ENCODE measurements at places on chromosomes 6 and 20.

DNA sequence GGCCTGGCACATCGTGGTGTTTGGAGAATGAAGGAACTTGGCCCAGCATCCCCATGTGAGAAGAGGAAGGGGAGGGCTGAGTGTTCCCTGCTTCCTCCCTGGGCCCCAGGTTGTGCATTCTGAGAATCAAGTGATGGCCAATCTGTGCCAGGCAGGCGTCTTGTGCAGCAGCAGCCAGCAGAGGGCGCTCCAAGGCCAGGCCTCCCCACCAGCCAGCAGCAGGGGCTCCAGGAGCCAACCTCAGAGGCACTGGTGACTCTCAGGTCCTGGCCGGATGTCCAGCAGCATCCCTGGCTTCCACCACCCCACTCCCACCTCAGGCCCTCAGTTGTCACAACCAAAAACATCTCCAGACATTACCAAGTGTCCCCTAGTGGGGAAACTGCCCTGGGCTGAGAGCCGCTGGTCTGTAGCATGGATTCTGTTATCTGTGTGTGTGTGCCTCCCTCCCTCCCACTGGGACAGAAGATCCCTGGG lies 192.0 kb downstream of the PREX1 start:
- ATAC-seq: peak; percentile 77

DNA sequence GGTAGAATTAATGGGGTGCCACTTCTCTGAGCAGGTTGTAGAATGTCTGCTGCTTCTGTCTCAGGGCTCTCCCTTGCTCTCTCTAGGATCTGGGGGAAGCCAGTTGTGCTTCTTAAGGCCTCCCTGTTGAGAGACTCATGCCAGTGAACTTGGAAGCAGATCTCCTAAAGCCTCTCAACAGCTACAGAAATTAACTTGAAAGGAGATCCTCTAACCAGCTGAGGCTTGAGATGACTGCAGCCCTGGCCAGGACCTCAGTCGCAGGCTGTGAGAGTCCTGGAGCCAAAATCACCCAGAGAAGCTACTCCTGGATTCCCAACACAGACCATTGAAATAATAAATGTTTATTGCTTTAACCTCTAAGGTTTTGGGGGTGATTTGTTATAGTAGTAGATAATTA lies 180.2 kb upstream of the MARCKS start:
- ATAC-seq: no peak

DNA sequence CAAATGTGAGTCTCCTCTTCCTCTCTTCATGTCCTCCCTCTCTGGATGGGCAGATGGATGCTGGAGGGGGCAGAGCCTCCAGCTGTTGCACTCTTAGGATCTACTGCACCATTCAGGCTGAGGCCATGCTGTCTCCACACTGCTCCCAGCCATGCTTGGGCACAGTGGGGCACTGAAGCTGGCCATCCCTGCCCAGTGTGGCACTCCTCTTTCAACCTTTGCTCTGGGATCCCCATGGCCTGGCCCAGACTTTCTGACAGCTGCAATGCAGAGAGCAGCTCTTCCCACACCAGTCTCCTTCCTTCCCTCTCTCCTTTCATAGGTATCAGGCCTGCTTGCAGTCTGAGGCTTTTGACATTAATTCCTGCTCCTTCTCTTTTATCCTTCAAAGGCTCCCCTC lies 9.3 kb downstream of the KCNK17 start:
- no peak for ATAC-seq

GRCh38 chr6:24694198-24694597 lies 24.8 kb downstream of the C6orf62 start:
- no peak for ATAC-seq

GRCh38 chr6:136880748-136881460 lies 41.2 kb upstream of the SLC35D3 start:
- no peak for ATAC-seq

- peak; percentile 78 for ATAC-seq
These were observed at the start of gene GABBR1 for GRCh38 chr6:29632789-29633533. GABBR1 (minus strand) TSS chr6:29633183; CDS start chr6:29632385, 798 bp downstream.

GRCh38 chr6:137827977-137828810 lies 38.9 kb upstream of the TNFAIP3 start:
- ATAC-seq: no peak

GRCh38 chr6:75283907-75284631 lies 523 bp downstream of the TMEM30A start:
- peak; percentile 42 for ATAC-seq

DNA sequence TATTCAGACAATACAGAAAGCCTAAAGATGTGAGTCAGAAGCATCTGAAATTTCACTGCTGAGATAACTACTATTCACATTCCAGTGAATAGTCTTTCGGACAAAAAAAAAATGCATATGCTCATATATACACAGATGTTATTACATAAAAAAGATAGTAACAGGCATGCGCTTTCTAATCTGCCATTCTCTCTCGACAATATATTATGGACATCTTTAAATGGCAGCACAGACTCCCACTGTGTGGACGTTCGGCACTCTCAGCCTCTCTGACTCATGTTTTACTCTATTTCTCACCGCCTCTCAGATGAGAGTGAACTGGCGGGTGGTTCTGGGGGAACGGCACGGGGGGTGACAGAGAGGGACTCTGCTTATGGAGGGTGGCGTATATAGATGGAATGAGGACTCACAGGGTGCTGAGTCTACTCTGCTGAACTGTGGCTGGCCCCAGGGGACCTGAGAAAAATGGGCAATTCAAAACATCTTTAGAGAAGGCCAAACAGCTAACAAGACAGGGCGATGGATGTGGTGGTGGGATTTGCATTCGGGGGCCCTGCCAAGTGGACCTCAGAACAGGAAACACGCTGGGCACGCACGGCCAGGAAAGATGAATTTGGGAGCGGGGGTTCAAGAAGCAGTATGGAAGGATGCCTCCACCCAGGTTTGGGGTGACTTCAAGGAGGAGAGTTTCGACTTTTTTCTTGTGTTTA lies 68.9 kb downstream of the MDGA1 start:
- peak; percentile 93 for ATAC-seq

DNA sequence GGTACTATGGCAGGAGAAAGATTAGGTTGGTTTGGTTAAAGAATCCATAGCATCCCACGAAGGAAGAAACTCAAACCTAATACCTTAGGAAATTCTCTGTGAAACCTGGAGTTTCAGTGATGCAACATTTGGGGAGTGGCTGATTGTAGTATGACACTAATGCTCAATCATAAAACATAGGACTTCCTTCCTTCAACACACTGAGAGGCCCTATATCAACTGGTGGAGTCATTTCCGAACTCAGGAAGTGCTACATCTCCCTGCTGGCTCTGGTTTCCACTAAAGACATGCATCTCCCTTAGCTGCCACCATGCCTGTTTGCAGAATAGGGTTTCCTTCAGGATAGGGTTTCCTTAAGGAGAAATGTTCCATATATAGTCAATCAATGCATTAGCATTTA lies 5.2 kb upstream of the MANEA start:
- ATAC-seq: no peak
